Stimulated activated CD4-positive, alpha-beta T cell treated with anti-CD3 and anti-CD28 coated beads, Interleukin-15, amount 100 ng/mL, for 48 hours (primary cell): ENCODE measurements at places on chromosomes 12 and 14.

DNA sequence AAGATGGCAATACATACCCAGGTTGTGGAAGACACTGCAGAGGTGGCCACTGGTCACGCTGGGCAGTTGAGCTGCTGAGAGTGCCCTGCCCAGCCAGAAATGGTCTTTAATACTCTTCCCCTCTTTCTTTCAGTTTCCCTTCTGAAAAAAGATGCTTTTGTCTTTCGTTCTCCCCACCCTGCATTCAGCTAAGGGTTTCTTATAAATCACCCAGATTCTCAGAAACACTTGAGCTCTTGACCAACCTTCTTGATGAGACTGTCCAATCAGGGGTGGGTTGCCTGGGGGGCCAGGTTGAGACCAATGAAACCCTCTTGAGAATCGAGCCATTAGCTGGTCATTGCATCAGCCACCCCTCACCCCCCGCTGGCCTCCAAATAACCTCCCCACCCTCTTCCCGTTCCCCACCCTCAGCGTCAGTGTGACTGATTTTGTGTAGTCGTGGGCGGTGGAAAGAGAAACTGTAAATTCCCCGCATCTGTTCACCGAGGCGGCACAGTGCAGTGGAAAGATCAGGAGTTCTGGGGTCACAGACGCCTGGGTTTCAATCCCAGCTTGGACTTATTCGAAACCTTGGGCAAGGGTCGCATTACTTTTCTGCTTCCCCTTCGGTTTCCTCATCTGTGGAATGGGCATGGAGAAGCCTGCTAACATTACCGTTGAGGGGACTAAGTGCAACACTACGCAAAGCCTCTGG lies 52.3 kb downstream of the SLC25A47 start:
- DNase-seq, result peak; percentile 81

GRCh38 chr12:87323369-87323768 lies 705.8 kb downstream of the C12orf50 start:
- no peak for DNase-seq

DNA sequence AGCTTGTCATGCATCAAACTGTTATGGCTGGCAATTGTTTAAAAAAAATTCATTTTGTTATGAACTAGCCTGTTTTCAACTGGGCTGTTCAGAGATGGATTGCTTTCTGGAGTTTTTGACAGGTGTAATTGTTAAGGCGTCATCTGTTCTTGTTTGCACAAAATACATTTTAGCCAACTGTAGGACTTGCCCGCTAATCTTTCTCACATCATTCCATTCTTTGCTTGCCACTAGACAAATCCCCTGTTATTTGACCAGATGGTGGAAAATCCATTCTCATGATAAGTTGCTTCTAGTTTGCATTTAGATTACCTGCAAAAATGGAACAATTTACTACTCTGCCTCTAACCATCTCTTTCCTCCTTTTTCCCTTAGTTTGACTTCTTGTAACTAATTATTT lies 114.3 kb downstream of the NPAS3 start:
- no peak for DNase-seq

DNA sequence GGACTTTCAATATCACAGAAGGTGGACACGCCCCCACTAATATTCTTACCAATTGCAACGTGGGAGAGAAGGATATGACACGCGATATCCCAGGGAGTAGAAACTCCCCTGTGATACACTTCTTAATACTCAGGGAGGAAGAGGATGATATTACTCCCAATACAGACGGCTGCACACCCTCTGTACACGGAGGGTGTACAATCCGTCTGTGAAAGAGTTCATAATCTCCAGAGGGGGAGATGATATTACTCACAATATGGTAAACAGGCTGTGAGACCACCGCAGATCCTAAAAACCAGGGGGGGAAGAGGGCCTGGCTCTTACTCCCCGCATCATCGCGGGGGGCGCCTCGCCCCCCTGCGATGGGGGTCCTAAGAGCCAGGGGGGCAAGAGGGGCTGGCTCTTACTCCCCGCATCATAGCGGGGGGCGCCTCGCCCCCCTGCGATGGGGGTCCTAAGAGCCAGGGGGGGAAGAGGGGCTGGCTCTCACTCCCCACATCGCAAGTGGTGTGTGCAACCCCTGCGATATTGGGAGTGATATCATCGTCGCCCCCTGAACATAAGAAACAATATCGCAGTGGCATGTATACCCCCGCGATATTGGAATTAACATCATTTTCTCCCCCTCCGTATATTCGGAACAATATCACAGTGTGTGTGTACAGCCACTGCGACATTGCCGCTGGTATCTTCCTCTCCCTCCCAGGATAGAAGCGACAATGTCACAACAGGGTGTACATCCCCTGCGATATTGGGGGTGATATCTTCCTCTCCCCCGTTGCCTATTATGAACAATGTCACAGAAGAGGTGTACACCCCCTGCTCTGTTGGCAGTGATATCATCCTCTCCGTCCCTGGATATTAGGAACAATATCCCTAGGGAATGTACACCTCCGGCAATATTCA lies 8.9 kb upstream of the CLEC6A start:
- DNase-seq, result no peak

DNA sequence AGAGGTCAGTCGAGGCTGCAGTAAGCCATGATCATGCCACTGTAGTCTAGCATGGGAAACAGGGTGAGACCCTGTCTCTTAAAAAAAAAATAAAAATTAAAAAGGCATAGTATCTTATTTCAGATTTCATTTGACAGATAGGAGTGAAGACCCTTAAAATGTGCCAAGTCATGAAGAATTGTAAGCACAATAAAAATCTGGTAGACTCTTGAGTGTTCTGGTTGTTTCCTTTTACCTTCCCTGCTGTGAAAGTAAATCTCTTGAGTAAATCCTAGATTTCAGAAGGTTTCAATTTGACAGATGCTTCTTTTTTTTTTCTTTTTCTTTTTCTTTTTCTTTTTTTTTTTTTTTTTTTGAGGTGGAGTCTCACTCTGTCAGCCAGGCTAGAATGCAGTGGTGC lies 109.0 kb downstream of the ESR2 start:
- no peak for DNase-seq

DNA sequence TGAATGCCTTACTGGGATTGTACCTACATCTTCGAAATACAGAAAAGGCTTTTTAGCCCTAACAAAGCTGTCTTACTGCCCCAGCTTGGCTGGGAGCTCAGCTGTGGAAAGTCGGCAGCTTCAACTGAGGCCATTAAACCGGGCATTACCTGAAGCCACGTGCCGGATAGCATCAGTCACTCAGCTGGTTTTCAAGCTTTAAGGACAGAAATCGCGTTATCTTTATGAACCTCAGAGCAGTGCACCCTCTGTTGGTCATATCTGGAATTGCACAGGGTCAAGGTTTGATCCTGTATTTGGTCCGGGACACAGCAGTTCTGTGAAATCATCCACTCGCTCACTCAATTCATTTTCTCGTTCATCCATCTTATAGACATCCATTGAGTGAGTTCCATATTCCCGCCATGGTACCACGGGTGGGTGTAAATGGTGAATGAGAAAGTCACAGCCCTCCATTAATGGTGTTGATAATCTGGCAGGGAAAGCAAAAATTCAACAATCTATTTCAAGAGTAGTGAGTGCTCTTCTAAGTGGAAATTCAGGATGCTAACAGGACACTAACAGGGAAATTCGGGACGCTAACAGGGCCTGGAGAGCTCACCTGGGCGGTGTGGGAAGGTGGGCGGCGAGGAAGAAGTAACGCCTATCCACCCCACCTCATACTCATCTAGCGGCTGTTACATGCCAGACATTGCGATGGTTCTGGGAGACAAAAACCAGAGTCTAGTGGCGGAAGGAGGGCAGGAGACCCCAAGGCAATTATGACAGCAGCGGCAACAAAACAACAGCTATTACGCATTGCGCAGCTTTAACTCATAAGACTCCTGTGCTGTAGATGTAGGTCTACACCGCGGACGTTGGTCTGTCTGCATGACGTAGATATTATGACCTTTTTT lies 60.6 kb upstream of the TCL1A start:
- peak; percentile 39 for DNase-seq

DNA sequence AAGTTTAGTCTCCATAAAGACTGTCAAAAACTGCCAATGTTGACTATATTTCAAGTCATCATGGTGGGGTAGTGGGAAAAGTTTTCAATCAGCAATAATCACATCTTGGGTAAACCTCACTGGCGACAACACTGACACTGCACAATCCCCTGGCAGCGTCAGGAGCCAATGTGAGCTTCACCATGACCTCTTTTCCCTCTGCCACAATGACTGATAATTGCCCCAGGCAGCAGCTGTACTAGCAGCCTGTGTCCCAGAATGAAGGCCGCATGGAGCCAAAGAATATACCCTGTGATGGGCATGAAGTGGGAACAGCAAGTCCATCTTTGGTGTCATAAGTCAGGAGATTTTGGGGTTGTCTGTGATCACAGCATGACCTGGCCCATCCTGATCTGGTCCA lies 5.3 kb downstream of the MMAB start:
- DNase-seq, result no peak

GRCh38 chr12:28629691-28630090 lies 439.4 kb downstream of the CCDC91 start:
- DNase-seq, result no peak

DNA sequence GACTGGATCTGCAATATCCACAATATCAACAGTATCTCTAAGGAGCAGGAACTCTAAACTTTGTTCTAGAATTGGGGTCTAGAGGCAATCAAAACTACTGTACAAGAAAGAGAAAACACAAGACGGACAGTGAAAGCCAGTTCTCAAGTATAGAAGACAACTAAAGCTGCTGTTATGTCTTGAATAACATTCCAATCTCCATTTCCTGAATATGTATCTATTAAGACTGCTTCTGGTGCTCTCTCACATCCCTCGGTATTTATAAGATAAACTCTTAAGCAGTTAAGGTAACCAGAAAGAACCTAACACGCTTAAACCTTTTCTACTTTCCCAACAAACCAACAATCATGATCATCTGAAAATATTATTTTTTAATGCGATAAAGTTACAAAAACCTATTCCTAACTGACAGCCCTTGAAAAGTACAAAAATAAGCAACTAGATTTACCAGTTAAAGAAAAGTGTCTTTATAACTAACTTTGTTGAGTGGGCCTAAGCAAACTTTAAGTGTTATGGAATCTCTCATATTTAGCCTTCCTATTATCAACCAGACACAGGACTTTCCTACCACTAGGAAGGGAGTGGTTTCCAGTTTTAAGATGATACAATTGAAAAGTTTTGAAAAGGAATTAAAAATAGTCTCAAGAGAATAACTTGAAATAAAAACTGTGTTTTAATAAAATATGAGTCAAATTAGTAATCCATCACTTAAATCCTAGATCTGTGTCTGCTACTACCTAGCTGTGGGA lies 30.7 kb downstream of the NUMB start:
- no peak for DNase-seq

DNA sequence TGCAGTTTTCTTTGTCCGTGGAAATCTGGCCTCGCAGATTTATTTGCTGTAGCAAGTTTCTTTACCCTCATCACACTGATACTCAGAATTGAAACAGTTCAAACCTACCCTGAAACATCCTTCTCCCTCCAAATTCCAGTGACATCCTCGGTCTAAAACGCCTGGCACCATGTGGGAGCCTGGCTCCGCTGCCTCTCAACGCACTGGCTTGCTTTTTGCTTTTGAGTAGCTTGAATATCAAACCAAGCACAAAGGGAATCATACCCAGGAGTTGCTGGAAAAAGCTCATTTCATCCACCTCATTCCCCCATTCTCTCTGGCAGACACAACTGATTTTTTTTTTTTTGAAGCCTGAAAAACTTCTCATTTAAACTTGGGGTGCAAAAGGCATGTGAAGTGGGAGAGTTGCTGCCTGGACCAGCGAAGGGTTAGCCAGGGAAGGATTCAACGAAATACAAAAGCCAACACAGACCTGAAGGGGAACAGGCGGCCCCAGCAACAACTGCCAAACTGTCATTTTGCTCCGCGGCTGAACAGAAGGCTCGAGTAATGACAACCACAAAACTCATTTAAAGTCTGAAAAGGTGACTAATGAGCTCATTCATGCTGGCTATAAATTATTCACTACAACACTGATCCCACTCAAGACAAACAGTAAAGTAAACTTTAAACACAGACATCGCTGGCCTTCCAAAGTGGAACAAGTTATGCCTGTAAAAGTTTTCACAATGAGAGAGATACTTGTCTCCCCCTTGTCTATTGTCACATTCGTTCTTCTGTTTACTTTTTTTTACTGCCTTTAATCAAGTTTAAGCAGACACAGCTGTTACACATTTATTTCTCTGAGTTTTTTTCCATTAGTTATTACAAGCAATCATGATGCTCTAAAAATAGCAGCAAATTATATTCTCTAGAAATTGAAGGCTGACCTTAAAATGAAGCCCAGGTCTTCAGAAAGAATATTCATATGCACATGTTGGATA lies 12.5 kb upstream of the FOXN3 start:
- peak; percentile 64 for DNase-seq
